Stimulated activated CD4-positive, alpha-beta T cell treated with anti-CD3 and anti-CD28 coated beads, Interleukin-2, amount 100 ng/mL, for 4 hours (primary cell): ENCODE measurements at places on chromosomes 13 and 19.

GRCh38 chr13:53341144-53341510, 312.5 kb downstream of the OLFM4 start:
- no peak for DNase-seq

DNA sequence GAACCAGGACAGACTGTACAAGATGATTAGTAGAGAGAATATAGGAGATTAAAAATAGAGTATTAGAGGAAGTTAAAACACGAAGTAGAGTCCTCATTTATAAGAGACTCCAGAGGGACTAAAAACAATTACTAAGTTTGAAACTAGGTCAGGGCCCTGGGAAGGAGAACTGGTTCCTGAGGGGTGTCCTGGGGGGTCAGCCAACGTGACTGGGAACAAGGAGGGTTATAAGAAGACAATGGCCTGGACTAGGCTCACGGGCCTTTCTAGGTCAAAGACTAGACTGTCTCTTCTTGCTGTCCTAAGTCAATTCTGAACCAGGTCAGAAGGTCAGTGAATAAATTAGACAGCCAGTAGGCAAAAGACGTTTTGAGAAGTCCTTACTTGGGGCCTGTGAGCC, 165.3 kb downstream of the IER2 start:
- no peak for DNase-seq

DNA sequence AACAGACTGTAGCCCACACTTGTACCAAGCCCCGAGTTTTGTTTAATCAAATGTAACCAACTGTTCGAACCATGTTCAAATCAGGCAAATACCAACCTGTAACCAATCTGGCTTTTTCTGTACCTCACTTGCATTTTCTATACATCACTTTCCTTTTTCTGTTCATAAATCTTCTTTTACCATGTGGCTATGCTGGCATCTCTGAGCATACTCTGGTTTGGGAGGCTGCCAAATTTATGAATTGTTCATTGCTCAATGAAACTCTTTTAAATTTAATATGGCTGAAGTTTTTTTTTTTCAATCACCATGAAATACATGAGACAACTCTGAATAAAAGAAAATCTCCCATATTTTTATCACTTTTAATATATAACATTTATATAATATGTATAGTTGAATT, 256.1 kb downstream of the SLITRK6 start:
- no peak for DNase-seq

- no peak for DNase-seq
Measured at GRCh38 chr19:41967054-41967783, 8.1 kb upstream of the RABAC1 start.

GRCh38 chr13:71902676-71903075, 35.7 kb upstream of the DACH1 start:
- no peak for DNase-seq

DNA sequence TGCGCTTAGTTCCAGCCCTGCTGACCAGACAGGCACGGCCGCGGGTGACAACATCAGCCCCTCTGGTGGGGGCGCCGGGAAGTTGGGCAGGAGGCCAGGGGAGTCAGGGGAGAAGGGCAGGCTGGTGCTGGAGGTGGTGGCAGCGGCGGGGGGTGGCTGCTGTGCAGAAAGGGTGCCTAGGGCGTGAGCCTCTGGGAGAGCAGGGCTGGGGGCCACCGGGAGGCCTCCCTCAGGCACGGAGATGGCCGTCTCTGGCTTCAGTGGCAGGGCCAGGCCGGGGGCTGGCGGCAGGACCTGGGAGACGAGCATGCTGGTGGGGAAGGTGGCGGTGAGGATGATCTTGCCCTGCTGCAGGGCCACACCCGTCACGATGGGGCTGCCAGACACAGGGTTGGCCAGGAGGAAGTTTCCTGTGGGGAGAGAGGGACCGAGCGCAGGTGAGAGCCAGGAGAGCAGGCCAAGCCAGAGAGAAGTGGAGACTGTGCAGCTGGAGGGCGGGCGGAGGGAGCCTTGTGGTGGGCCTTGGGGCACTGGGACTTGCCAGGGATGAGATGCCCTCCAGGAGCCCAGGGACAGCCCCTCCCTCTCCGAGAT, 3.3 kb downstream of the SIX5 start:
- no peak for DNase-seq

- DNase-seq: no peak
Measured at GRCh38 chr13:98529171-98529570, 47.7 kb downstream of the STK24 start.

GRCh38 chr19:44927746-44928145, 13.3 kb downstream of the APOC1 start:
- no peak for DNase-seq

GRCh38 chr19:7516333-7516732, 430 bp downstream of the ZNF358 start:
- DNase-seq: no peak
